ENCODE measurements at places on chromosomes 7 and 10. TPM values are rescaled to one million over a fixed set of nuclear protein-coding genes. Genes with fewer than 3 reads are reported as not detected.
A peak's percentile ranks its signal among the peaks of the same experiment; 100 is the strongest.

Gene THAP5
- total RNA-seq = 27.4 TPM

Gene DLG5
- total RNA-seq = 70.6 TPM

Gene CALML3
- total RNA-seq = not detected

Gene RELN
- 3.6 TPM for total RNA-seq

Gene CALML5
- total RNA-seq = not detected

Gene FAM171A1
- 21.4 TPM for total RNA-seq

Gene WAPL
- 34.1 TPM for total RNA-seq

Gene CTTNBP2
- total RNA-seq = 29.6 TPM

Gene SPDYE2
- not detected for total RNA-seq

Gene MIOS
- 23.2 TPM for total RNA-seq

Gene DOCK1
- total RNA-seq = 64.6 TPM

Gene PKD1L1
- total RNA-seq = 1.2 TPM

DNA sequence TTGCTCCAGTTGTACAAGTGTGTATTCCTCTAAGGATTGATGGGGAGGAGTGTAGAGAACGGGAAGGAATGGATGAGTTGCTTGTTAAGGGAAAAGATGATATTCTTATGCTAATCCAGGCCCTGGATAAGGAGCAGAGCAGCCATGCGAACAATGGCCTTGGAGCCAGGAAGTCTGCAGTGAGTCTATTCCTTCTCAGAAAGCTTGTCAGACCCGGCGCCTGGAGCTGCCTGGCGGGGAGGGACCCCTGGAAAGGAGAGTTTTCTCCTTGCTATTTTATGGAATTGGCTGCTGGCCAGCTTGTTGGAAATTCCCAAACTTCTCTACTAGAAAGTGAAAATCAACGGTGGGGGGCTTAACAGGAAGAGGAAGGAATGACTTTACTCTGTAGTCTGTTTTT lies 89.1 kb downstream of the MMRN2 start:
- no peak for DNase-seq

- no peak for DNase-seq
Observed at GRCh38 chr7:12583922-12584321, 13.4 kb downstream of the SCIN start.

- no peak for DNase-seq
Observed at GRCh38 chr7:96135241-96135640, 186.7 kb downstream of the SLC25A13 start.

DNA sequence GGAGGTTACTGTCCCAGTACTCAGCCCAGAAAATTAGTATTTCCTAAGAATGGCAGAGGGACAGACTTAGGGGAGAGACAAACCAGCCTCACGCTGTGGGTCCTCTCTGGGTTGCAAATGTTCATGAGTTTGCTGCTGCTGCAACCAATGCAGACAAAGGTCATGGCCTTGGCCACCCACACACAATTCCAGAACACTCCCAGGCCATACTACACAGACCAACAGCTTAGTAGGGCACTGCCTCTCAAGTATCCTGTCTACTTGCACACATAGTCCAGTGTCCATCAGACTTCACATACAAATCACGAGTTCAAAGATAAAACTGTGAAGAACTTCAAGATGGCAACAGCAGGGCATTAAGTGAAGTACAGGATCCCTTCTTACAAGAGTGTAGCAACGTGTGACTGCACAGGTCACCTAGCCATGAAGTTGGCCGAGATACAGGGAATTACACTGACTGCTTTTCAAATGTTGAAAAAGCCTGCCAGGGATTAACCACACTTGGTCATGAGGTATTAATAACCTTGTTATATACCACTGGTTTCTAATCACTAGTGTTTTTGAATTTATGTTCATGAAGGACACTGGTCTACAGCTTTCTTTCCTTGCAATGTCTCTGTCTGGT lies 40.0 kb downstream of the ZNF33B start:
- no peak for DNase-seq

GRCh38 chr7:81626008-81626407 lies 143.8 kb downstream of the HGF start:
- no peak for DNase-seq

- no peak for DNase-seq
Observed at GRCh38 chr10:8392216-8392615, 337.7 kb downstream of the GATA3 start.

DNA sequence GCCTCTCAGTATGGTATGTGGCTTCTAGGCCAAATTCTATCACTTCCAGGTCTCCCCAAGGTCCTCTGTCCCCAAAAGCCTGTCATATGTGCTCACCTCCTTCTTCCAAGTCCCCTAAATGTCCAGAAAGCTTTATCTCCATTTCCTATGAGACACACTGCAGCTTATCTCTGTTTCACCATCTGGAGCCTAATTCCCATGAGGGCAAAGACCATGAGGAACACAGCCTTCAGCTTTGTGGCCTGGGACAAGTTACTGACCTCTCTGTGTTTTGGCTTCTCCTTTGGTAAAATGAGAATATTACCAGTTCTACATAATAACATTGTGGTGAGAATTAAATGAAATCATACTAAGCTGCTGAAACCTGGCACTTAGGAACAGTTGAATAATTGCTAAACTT lies 19.2 kb downstream of the ST8SIA6 start:
- DNase-seq = no peak

- DNase-seq = no peak
Observed at GRCh38 chr10:89346405-89347254, 18.8 kb downstream of the IFIT3 start.

GRCh38 chr10:119285495-119286267 lies 78.3 kb downstream of the GRK5 start:
- DNase-seq = no peak

DNA sequence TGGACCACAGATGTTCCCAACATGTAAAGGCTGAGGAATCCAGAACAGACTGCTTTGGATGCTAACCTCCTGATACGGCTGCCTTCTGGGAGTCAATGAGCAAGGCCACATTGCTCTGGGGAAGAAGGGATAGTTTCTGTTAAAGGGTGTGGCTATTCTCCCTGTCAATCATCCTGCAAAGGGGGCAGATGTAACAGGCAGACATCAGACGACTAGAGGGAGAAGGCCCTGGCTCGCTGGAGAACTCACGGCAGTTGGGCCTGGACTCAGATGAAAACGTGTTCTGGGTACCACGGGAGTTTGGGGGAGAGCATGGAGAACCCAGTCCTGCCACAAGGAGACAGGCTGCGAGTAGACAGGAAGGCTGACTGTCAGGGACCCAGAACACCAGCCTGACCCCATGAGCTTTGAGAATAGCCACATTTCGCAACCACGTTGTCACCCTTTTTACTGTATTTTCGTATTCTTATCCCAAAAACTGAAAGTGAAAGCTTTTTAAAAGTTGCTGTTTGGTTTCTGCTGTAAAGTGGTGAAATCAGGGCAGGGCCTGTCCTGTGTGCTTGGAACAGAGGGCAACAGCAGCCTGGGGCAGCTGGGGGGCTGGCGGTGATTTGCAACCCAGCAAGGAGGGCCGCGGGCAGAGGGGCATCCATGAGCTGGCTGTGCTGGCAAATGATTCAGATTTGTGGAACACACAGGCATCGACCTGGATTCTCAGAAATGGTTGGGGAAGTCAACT lies 95.3 kb downstream of the MYOF start:
- no peak for DNase-seq

GRCh38 chr10:117619223-117619622 lies 76.7 kb downstream of the EMX2 start:
- DNase-seq = no peak

DNA sequence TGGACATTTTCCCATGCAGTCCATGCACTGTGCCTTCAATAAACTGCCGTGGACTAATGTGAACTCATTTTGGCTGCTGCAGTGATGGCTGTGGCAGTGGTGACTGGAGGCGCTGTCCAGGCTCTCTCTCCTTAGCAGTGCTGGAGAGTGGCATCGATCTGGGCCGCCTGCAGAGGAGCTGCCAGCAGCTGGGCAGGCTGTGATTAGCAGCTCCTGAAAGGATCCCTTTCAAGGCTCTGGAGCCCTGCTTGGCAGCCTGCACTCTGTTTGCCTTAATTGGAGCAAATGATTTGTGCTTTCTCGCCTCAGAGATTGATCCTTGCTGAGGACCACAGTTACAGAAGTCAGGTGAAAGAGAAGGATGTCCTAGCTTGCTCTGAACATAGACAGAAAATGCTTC lies 130.1 kb upstream of the VWC2 start:
- no peak for DNase-seq

- DNase-seq = no peak
Observed at GRCh38 chr7:156889089-156889488, 3.9 kb downstream of the LMBR1 start.

DNA sequence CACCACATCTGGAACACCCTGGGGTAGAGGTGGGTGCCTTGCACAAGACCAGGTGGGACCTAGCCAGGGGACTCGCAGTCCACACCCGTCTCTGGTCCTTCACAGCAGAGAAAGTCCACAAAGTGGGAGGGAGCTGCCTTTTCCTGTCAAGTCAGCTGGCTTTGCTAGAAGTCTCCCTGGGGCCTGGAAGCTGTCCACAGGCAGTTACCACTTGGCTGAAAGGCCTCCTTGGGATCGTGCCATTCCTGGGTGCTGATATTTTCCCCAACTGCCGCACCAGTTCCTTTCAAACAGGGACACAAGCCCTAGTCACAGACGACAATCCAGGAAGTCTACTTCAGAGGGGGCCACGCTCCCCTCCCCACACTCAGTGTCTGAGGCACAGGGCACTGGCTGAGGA lies 75.4 kb downstream of the AFAP1L2 start:
- no peak for DNase-seq

DNA sequence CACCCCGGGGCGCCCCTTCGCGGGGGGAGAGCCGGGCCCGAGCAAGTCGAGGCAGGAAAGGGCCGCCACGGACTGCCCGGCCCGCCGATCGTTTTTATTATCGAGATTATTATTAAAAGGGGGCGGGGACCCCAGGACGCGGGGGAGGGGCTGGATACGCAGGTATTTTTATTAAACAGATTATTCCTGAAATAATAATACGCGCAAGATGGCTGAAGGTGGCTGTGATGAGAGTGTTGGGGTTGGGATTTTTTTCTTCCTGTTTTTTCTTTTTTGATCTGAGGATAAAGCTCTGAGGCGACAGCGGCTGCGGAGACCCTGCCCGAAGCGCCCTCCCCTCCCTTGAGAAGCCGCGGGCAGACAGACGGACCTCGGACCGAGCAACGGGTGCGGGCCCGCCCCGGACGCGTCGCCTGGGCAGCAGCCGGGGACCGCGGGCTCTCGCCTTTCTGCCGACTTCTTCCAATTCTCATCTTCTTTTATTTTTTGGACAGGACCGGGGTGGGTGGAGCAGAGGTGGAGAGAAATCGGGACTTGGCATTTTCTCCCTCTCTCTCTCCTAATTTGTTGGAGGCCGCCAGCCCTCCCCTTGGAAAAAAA lies 1.4 kb upstream of the TRIM8 start:
- DNase-seq = peak; percentile 85

GRCh38 chr10:30806850-30807249 lies 177.3 kb upstream of the LYZL2 start:
- no peak for DNase-seq

GRCh38 chr10:517872-518475 lies 171.5 kb downstream of the DIP2C start:
- DNase-seq = no peak

GRCh38 chr10:50990568-50991455 lies 83.5 kb upstream of the PRKG1 start:
- peak; percentile 85 for DNase-seq

- no peak for DNase-seq
Observed at GRCh38 chr10:117928741-117929140, 118.0 kb downstream of the RAB11FIP2 start.

DNA sequence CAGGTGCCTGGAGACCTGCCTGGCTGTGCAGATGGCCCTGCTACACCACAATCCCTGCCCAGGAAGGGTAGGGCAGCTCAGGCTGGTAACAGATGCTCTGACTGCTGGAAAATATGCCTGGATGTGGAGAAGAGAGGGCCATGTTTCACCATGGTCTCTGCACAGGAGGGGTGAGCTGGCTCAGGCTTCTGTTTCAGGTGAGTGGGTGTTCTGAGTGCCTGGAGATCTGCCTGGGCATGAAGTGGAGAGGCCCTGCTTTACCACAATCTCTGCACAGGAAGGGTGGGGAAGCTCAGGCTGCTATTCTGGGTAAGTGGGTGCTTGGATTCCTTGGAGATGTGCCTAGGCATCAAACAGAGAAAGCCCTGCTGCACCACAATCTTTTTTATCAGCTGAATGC lies 350.1 kb downstream of the KIF20B start:
- DNase-seq = no peak

DNA sequence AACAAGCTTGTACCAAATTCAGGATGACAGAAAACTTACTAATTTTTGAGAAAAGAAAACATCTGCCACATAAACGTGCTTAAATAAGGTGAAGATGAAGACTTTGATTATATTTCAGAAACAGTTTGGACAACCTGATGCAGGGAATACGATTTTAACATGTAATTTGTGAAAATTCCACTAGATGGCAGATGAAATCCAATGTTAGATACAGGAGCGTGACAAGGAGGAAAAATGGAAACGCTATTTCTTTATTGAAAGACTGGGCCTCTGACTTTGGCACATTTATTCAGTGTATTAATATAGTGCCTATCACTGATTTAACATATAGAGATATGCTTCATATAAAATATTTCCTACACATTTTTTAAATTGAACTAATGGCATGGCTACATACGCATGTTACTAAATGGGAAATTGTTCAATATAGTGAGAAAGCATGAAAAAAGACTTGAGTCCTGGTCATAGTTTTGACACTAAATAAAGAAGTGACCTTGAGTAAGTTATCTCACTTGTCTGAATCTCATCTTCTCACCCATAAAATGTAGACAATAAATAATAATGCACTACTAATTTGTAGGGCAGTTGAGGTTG lies 60.7 kb downstream of the CD36 start:
- no peak for DNase-seq

- DNase-seq = no peak
Observed at GRCh38 chr7:150453181-150453580, 2.8 kb downstream of the GIMAP8 start.

- DNase-seq = no peak
Observed at GRCh38 chr10:23186697-23187096, 5.4 kb upstream of the PTF1A start.

DNA sequence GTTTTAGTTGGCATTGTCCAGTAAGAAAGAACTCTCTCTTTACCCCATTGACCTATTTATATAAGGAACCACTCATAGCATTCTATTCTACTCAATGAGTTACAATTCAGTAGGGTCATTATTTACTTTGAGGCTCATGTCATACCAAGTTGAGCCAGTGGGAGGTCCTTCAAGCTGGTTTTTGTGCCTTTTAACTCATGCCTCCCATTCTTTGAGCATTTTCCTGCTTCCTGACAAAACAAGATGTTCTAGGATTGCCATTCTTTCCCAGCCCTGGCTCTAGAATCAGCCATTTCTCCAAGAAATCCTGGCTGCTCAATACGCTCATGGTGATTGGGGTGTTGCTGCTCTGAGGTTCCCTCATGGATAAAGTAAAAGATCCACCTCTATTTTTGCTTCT lies 250.1 kb downstream of the ABCA13 start:
- DNase-seq = no peak

GRCh38 chr7:138565071-138565450 lies 105.0 kb downstream of the TRIM24 start:
- DNase-seq = no peak

All from aorta (tissue), 5 donors.